ENCODE measurements at places on chromosomes 16 and 17.

- H3K4me1 ChIP-seq, result no peaks in the 10 kb centered on the region
- no peak for DNase-seq
- no peak overlapping the region for H3K4me3 ChIP-seq
These were observed 27.8 kb downstream of the PIPOX start for GRCh38 chr17:29070781-29071180.

DNA sequence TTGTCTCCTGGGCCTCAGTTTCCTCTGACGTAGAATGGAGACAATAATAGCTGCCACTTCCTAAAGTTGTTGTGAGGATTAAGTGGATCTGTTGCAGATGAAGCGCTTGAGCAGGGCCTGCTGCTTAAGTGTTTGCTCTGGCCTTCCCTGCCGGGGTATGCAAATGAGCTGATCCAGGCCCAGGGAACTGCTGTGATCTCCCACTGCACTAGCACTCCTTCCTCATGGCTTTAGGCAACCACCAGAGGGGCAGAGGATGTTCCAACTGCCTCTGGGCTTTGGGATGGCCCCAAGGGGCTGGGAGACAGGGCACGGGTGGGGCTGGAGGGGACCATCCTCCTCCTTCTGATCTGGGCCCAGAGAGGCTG is 6.2 kb downstream of the SBK1 start:
- no peaks in the 10 kb centered on the region for H3K36me3 ChIP-seq
- H3K27me3 ChIP-seq, result peaks cover 18% of the 10 kb centered on the region
- H3K4me1 ChIP-seq, result no peaks in the 10 kb centered on the region
- H3K27ac ChIP-seq, result no peak overlapping the region

- H3K4me1 ChIP-seq, result no peaks in the 10 kb centered on the region
- no peak overlapping the region for H3K27ac ChIP-seq
- no peaks in the 10 kb centered on the region for H3K27me3 ChIP-seq
- DNase-seq, result no peak
- no peaks in the 10 kb centered on the region for H3K36me3 ChIP-seq
These were observed 57.6 kb upstream of the NFAT5 start for GRCh38 chr16:69508033-69508755.

DNA sequence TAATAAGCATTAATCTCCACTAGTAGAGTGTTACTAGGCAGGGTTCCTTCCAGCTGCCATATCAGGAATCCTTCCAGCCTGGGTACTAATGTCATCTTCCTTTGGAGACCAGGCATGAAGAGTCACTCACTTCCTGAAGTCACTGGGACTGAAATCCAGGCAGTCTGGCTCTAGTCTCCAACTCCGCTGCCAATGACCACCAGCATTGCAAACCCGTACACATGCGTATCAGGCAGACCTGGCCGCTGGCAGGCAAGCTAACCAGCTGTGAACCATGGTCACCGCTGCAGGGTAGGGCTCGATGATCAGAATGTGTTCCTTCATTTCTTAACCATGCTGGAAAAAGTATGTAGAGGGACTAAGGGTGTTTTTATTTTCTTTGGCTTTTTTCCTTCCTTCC is 255.5 kb downstream of the CDH13 start:
- no peaks in the 10 kb centered on the region for H3K36me3 ChIP-seq
- no peaks in the 10 kb centered on the region for H3K4me1 ChIP-seq
- DNase-seq, result no peak
- H3K27me3 ChIP-seq, result no peaks in the 10 kb centered on the region

DNA sequence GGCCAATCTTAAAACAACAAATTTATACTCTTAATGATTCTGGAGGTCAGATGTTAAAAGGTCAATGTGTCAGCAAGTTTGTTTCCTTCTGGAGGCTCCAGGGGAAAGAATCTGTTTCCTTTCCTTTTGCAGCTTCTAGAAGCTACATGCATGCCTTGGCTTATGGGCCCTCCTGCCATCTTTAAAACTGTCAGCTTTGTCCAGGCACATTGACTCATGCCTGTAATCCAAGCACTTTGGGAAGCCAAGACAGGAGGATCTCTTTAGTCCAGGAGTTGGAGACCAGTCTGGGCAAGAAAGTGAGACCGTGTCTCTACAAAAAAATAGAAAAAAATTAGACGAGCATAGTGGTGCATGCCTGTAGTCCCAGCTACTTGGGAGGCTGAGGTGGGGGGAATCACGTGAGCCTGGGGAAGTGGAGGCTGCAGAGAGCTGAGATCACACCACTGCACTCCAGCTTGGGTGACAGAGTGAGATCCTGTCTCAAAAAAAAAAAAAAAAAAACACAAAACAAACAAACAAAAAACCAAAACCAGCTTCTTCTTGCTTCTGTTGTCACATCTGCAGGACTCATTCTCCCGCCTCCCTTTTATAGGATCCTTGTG is 58.3 kb downstream of the NOS2 start:
- no peaks in the 10 kb centered on the region for H3K36me3 ChIP-seq
- H3K27ac ChIP-seq, result no peak overlapping the region
- H3K4me3 ChIP-seq, result no peak overlapping the region

- H3K27ac ChIP-seq, result no peak overlapping the region
- H3K27me3 ChIP-seq, result no peaks in the 10 kb centered on the region
- no peaks in the 10 kb centered on the region for H3K4me1 ChIP-seq
- peaks cover 43% of the 10 kb centered on the region for H3K36me3 ChIP-seq
These were observed 6.7 kb downstream of the ZNF646 start for GRCh38 chr16:31080756-31081419.

- H3K27me3 ChIP-seq, result no peaks in the 10 kb centered on the region
- H3K4me3 ChIP-seq, result no peak overlapping the region
- H3K4me1 ChIP-seq, result peaks cover 2% of the 10 kb centered on the region
- peaks cover 19% of the 10 kb centered on the region for H3K36me3 ChIP-seq
- DNase-seq, result no peak
These were observed 50.2 kb downstream of the PDPK1 start for GRCh38 chr16:2587891-2588565.

GRCh38 chr16:81797443-81797842 is 18.4 kb downstream of the PLCG2 start:
- H3K36me3 ChIP-seq, result no peaks in the 10 kb centered on the region
- no peaks in the 10 kb centered on the region for H3K27me3 ChIP-seq
- no peak for DNase-seq

DNA sequence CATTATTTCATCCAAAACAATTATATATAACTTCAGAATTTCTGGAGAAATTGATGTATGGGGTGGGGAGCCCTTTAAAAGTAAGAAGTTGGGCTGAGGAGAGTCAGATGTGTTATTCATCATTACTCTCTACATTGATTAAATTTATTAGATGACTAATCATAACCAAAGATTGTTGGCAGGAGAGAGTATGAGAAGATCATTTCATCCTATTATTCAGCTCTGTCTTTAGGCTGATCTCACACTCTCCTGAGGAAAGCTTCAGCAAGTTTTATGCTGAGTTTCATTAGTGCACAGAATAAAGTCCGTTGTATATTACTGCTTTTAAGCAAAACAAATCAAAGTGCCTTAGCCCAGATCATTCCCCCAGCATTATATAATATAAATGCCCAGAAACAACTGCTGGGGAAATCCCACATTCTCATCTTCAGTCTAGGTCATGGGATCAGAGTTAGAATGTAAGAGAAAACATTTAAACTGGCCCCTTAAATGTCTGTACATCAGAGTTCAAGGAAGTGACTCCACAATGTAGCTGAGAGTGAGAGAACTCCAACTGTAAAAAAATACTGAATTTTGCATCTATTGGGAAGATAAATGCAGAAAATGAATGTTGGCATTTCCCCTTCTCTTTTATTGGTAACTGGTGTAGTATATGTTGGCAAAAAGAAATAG is 130.1 kb upstream of the HLF start:
- no peaks in the 10 kb centered on the region for H3K27me3 ChIP-seq
- H3K4me1 ChIP-seq, result no peaks in the 10 kb centered on the region
- peak; percentile 18 for DNase-seq
- H3K36me3 ChIP-seq, result no peaks in the 10 kb centered on the region
- H3K27ac ChIP-seq, result no peak overlapping the region
- no peak overlapping the region for H3K4me3 ChIP-seq

DNA sequence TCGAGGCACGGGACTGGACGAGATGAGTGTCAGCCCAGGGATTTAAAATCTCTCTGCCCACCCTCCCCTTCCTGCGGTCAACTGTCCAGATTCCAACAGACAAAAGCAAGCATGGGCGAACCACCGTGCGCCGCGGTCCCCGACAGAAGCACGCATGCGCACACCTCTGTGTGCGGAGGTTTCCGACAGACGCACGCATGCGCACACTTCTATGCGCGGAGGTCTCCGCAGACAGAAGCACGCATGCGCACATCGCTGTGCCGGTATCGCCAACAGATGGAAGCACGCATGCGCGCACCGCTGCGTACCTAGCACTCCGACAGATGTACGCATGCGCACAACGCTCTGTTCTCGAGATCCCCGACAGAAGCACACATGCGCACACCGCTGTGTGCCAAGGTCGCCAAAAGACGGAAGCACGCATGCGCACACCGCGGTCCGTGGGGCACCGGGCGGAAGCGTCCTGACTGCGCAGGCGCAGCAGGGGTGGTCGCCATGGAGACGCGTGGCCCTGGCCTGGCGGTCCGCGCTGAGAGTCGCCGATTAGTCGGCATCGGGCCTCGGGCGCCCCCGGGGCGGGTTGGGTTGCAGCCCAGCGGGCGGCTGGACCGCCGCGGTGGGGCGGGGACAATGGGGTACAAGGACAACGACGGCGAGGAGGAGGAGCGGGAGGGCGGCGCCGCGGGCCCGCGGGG is 57.4 kb upstream of the RPH3AL start:
- peak overlapping the region; percentile 59 for H3K4me3 ChIP-seq
- no peaks in the 10 kb centered on the region for H3K36me3 ChIP-seq
- H3K27me3 ChIP-seq, result no peaks in the 10 kb centered on the region
- DNase-seq, result peak; percentile 99

- H3K4me1 ChIP-seq, result peaks cover 8% of the 10 kb centered on the region
- H3K4me3 ChIP-seq, result no peak overlapping the region
- peaks cover 65% of the 10 kb centered on the region for H3K27me3 ChIP-seq
- no peaks in the 10 kb centered on the region for H3K36me3 ChIP-seq
- H3K27ac ChIP-seq, result no peak overlapping the region
These were observed 3.6 kb upstream of the CA4 start for GRCh38 chr17:60146206-60146605.

GRCh38 chr17:64392300-64392699 is 1.6 kb upstream of the PECAM1 start:
- no peaks in the 10 kb centered on the region for H3K36me3 ChIP-seq
- H3K4me1 ChIP-seq, result no peaks in the 10 kb centered on the region
- no peak overlapping the region for H3K4me3 ChIP-seq
- no peak for DNase-seq

DNA sequence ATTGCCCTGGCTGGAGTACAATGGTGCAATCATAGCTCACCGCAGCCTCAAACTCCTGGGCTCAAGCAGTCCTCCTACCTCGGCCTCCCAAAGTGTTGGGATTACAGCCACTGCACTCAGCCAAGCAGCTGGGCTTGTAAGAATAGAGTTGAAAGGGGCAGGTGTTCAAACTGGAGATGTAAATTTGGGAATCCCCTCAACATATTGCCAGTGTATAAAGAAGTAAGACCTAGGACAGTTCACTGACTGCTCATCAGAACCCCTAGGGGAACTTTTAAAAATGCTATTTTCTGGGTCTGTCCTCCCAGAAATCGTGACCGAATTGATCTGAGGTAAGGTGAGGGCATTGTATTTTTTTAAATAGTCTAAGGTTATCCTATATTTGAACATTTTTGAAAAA is 8.9 kb upstream of the DNAJA2 start:
- H3K36me3 ChIP-seq, result no peaks in the 10 kb centered on the region
- H3K27ac ChIP-seq, result no peak overlapping the region
- no peaks in the 10 kb centered on the region for H3K4me1 ChIP-seq
- DNase-seq, result no peak
- no peaks in the 10 kb centered on the region for H3K27me3 ChIP-seq
- H3K4me3 ChIP-seq, result no peak overlapping the region

- no peak overlapping the region for H3K4me3 ChIP-seq
- peaks cover 8% of the 10 kb centered on the region for H3K4me1 ChIP-seq
- no peaks in the 10 kb centered on the region for H3K27me3 ChIP-seq
- DNase-seq, result peak; percentile 53
- no peak overlapping the region for H3K27ac ChIP-seq
- peaks cover 2% of the 10 kb centered on the region for H3K36me3 ChIP-seq
These were observed 33.3 kb downstream of the HELZ start for GRCh38 chr17:67211742-67212141.

DNA sequence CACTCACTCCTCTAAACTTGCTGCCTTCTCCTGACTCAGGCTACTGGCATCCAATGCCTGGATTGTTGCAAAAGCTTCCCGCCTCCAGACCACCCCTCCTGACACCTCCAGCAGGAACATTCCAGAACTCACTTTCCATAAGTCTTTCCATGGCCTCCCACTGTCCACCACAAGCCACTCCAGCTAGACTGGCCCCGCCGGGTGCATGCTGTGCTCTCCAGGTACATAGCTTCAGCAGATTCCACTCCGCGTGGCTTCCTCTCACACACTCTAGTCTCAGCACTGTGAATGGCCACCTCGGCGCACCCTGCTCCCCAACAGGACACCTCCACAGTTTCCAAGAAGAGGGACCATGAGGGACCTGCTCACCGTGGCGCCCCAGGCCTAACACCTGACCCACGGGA is 25.9 kb upstream of the FAAP100 start:
- H3K27me3 ChIP-seq, result no peaks in the 10 kb centered on the region
- H3K27ac ChIP-seq, result no peak overlapping the region
- peak; percentile 77 for DNase-seq
- H3K4me1 ChIP-seq, result peaks cover 24% of the 10 kb centered on the region
- peaks cover 19% of the 10 kb centered on the region for H3K36me3 ChIP-seq
- no peak overlapping the region for H3K4me3 ChIP-seq

- no peak overlapping the region for H3K27ac ChIP-seq
- H3K36me3 ChIP-seq, result peaks cover 16% of the 10 kb centered on the region
- no peak for DNase-seq
- no peaks in the 10 kb centered on the region for H3K4me1 ChIP-seq
- H3K27me3 ChIP-seq, result peaks cover 12% of the 10 kb centered on the region
- H3K4me3 ChIP-seq, result no peak overlapping the region
These were observed 5.0 kb downstream of the THOC6 start for GRCh38 chr16:3028716-3029319.

DNA sequence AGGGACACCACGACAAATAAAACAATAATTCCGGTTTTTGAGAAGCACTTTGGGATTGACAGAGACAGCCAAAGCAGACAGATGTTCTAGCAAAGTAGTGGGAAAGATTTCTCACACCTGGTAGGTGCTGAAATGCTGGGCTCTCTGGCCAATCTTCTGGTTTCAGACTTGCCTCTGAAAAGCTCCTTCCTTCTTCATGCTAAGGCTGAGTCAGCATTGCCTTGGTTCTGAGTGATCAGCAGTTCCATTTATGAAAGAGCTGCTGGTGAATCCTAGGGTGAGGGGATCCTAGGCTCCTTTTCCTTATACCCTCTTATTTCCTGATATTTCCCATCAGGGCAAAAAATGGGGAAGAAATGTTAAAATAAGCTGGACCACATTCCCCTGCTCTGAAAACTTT is 268.7 kb upstream of the SALL1 start:
- DNase-seq, result peak; percentile 4
- H3K27ac ChIP-seq, result no peak overlapping the region
- H3K4me1 ChIP-seq, result no peaks in the 10 kb centered on the region
- H3K36me3 ChIP-seq, result no peaks in the 10 kb centered on the region

GRCh38 chr16:4876646-4877379 is 29.5 kb downstream of the UBN1 start:
- DNase-seq, result no peak
- H3K27ac ChIP-seq, result no peak overlapping the region
- H3K4me1 ChIP-seq, result peaks cover 2% of the 10 kb centered on the region
- H3K36me3 ChIP-seq, result peaks cover 33% of the 10 kb centered on the region
- no peak overlapping the region for H3K4me3 ChIP-seq
- H3K27me3 ChIP-seq, result no peaks in the 10 kb centered on the region

GRCh38 chr17:27233776-27234175 is 60.1 kb upstream of the WSB1 start:
- H3K36me3 ChIP-seq, result no peaks in the 10 kb centered on the region
- DNase-seq, result no peak
- H3K27me3 ChIP-seq, result no peaks in the 10 kb centered on the region
- H3K27ac ChIP-seq, result no peak overlapping the region
- H3K4me3 ChIP-seq, result no peak overlapping the region
